Hematopoietic multipotent progenitor cell (in vitro differentiated cells): ENCODE measurements at places on chromosomes 6 and 20. TPM values are rescaled to one million over a fixed set of nuclear protein-coding genes. Genes with fewer than 3 reads are reported as not detected.

The KCNK15 gene
- total RNA-seq, result 0.27 TPM

The RCAN2 gene
- under 0.01 TPM for total RNA-seq

- no peak for DNase-seq
Measured at GRCh38 chr20:57060407-57061050, 205.9 kb downstream of the BMP7 start.

- DNase-seq, result no peak
Measured at GRCh38 chr6:42431356-42431755, 20.4 kb downstream of the TRERF1 start.

DNA sequence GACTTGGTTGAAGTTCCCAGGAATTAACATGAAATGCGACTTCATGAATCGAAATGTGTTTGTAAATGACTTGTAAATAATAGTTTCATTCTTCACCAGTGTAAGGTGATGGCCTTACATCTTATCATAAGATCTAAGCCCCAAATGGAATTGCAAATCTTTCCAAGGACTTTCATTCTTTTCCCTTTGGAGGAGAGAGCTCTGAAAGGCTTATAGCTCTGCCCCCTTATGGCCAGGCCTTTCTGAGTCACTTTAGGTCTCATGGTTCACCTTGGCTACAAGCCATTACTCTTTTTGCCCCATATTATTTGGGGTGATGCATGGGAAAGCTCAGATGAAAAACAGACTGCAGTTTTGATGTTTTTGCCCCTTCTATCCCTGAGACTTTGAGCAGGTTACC lies 209.1 kb upstream of the BMP2 start:
- DNase-seq, result no peak
